ENCODE measurements at places on chromosomes 12 and 14. TPM values are rescaled to one million over a fixed set of nuclear protein-coding genes. Genes with fewer than 3 reads are reported as not detected.
A peak's percentile ranks its signal among the peaks of the same experiment; 100 is the strongest.

CDC42BPB gene
- polyA plus RNA-seq = 42.5 TPM

RACGAP1 gene
- 1.5 TPM for polyA plus RNA-seq

- DNase-seq = no peak
Measured at GRCh38 chr14:85315733-85316290, 214.1 kb upstream of the FLRT2 start.

DNA sequence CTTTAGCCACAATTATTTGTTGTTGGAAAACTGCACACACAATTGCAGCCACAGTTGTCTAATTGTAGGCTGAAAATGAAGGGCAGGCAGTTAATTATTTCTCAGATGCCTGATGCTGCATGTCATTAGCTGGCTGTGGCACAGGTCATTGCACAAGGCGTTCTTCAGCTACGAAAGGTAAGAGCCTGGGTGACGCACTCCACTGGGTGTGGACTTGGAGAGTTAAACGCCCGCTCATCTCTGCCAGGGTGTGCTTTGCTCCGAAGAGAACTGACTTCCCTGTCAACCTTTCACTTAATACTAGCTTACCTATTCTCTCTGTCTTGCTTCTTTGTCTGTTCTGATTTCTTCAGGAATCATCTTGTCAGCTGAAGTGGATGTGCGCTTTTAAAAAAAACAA, 91.4 kb upstream of the CPM start:
- peak; percentile 43 for DNase-seq

GRCh38 chr12:22551624-22552023, 7.3 kb upstream of the C2CD5 start:
- DNase-seq = no peak

GRCh38 chr12:2075508-2076195, 22.9 kb downstream of the CACNA1C start:
- DNase-seq = peak; percentile 50

IL22 gene
- not detected for polyA plus RNA-seq

GRCh38 chr12:56244494-56244893, 13.7 kb downstream of the ANKRD52 start:
- DNase-seq = no peak

DNA sequence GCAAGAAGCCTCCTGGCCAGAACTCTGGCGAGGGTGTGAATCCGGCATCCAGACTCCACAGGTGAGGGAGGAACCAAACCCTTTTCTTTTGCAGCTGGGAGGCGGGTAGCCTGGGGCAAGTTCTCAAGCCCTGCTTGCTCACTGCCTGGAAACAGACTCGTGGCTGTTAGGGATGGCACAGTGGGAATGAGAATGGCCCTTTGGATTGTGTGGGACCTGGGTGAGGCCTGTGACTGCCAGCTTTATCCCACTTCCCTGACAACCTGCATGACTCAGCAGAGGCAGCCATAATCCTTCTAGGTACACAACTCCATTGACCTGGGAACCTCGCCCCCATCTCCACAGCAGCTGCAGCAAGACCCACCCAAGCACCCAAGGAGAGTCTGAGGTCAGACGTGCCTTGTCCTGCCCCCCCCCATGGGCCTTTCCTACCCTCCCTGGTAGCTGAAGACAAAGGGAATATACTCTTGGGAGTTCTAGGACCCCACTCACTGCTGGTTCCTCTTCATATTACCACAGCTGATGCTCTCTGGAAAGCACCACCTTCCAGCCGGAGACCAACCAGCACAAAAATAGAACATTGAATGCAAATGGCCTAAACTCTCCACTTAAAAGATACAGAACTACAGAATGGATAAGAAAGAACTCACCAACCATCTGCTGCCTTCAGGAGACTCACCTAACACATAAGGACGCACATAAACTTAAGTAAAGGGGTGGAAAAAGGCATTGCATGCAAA, 5.1 kb upstream of the GPR33 start:
- DNase-seq = no peak

DNA sequence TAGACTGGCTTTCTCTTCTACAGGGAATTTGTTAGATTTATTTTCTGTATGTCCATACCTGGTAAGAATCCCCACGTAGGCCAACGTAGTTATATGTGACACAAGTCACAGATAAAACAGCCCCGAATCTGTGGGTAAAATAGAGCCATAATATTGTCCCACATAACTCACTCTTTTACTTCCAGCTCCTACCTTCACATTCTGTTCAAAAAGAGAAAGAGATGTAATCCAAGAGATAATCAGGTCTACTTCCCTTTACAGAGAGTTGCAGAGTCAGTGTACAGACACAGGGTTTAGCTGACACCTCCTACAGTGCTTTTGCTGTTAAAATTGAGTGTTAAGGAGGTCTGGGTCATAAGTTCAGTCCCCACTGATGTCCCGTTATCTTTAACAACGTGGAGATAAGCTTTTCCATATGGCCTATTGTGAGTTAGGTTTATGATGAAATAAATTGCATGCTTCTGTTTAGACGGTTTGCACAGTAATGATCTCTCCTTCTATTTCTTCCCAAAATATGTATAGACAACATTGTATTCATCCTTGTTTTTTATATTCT, 446.5 kb downstream of the ADAMTS20 start:
- DNase-seq = no peak

DNA sequence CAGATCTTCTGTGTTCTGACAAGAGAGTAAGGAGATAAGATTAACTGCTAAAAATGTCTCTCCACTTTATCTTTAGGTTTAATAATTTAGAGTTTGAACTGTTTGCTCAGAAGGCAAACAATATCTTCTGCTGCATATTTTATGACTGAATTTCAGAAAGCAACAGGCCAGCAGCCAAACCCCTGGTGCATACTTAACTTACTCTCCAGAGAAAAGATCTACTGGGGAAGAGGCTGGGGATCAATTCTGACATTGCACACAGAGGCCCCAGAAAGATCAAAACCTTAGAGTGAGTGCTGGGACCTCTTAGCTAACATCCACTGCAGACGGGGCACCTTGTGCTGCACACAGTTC, 518.2 kb downstream of the TMEM132D start:
- DNase-seq = no peak

GRCh38 chr12:87818441-87818840, 210.8 kb downstream of the C12orf50 start:
- DNase-seq = no peak

GRCh38 chr12:53489242-53489864, 9.9 kb downstream of the MAP3K12 start:
- no peak for DNase-seq

- DNase-seq = no peak
Measured at GRCh38 chr12:61524851-61525250, 735.4 kb upstream of the USP15 start.

DNA sequence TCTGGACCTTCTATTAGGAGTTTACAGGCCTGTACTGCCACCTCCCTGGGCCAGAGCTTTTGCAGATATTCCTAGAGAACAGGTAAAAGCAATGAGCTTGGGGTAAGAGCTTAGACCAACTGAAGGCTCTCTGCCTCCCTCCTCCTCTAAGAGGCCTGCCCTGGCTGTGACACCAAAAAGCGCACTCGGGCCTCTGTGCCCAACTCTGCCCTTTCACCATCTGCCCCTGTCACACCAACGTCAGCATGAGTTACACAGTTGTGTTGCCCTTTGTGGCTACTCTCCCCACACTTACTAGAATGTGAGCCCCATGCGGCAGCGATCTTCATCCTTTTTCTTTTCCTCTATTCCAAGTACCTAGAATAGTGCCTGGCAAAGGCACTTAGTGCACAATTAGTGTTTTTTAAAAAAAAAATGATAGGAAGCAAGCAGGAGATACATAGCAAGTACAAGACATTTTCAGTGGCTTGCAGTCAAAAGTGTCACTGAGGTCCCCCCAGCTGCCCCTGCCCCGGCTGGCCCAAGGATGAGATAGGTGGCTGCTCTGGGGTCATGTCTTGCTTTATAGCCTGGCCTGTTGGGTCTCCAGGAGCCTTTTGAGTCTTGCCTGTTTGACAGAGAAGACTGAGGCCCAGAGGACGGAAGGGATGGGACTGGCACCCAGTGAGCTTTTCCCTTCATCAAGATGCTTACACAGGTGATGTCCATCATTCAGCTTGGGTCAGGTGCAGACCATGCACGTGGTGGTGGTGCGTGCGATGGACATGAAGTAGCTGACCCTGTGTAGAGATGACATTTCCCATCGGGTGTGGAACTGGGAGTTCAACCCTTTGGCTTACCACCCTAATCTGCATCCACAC, 12.5 kb downstream of the CKB start:
- DNase-seq = no peak

- no peak for DNase-seq
Measured at GRCh38 chr12:113591480-113591974, 119.9 kb upstream of the LHX5 start.

- DNase-seq = no peak
Measured at GRCh38 chr12:106132175-106133135, 6.3 kb downstream of the NUAK1 start.

LRP1-AS gene
- polyA plus RNA-seq = not detected

- peak; percentile 97 for DNase-seq
Measured at GRCh38 chr14:92540472-92541048, 27.0 kb downstream of the RIN3 start.

GRCh38 chr12:97471194-97471593, 8.6 kb downstream of the RMST start:
- no peak for DNase-seq

KMT2D gene
- polyA plus RNA-seq = 43.1 TPM

GON7 gene
- 26.7 TPM for polyA plus RNA-seq

PLEKHG7 gene
- not detected for polyA plus RNA-seq

DNA sequence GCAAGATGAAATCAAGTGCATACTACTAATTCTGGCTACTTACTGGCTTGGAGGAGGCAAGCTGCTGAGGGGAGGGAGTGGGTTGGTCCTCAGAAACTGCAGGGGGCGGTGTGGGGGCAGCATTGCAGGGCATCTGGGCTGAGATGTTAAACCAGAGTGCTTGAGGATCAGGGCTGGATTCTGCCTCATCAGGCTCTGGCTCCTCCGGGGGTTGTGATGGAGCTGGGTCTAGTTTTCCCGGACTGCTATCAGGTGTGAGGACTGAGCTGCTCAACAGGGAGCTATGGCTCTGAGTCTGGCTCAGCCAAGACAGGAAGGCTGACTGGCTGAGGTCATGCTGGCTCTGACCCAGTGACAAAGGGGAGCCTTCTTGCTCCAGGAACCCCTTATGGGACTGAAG, 28.6 kb downstream of the BAZ2A start:
- peak; percentile 63 for DNase-seq

KLHL33 gene
- 0.68 TPM for polyA plus RNA-seq

DNA sequence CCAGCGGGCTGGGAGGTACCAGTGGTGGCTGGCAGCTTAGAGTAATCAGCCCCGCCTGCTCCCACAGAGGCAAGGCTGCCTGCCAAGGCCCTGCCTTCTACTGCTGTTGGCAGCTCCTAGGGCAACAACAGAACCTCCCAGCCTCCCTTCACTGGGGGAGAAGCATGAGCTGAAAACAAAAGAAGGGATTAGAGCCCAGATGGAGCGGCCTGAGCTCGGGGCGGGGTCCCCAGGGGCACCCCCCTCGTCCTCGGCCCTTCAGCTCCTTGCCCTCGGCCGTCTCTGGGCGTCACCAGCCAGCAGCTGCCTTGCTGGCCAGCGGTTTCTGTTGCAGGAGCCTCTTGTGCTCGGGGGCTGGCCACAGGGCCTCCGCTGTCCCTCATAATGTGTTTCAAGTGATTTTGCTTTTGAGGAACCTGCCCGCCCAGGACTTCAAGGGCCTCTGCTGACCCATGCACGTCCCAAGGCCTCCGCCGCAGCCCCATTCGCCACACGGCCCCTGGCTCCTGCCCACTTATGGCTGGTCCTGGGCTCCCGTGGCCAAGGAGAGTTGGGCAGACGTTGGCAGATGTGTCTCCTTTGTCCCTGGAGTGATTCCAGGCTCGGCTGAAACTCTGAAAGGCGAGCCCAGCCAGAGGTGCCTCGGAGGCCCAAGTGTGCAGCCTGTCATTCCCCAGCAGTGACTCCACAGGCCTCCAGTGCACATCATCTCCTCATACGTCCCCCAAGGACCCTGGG, 49.7 kb downstream of the PSMA6 start:
- DNase-seq = peak; percentile 98

- DNase-seq = no peak
Measured at GRCh38 chr12:93827669-93828068, 150.5 kb downstream of the CRADD start.

- DNase-seq = no peak
Measured at GRCh38 chr12:67991158-67991557, 1.9 kb downstream of the IFNG-AS1 start.

SLC39A9 gene
- polyA plus RNA-seq = 10.3 TPM

GRCh38 chr14:38567703-38568102, 311.8 kb upstream of the CLEC14A start:
- no peak for DNase-seq

DNA sequence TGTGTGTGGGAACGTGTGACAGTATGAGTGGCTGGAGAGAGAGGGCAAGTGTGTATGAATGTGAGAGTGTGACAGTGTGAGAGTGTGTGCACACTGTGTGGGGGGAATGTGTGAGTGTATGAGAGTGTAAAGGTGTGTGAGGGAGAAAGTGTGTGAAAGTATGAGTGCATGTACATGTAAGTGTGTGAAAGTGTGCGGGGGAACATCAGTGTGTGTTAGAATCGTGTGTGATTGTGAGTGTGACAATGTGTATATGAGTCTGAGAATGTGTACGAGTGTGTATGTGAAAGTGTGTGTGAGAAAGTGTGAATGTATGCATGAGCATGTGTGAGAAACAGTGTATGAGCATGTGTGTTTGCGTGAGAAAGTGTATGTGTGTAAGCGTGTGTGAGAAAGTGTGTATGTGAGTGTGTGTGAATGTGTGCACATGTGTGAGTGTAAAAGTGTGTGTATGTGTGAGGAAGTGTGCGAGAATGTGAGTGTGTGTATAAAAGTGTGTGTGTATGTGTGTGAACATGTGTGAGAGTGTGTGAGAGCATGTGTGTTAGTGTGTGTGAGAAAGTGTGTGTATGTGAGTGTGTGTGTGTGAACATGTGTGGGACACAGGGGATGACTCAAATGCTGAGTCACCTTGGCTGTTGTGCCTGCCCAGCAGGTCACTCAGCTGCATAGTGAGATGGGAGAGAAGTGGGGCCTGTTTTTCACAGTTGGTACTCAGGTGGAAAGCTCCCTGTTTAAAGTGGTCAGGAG, 220.5 kb upstream of the TBX3 start:
- DNase-seq = no peak

GRCh38 chr14:33631441-33631840, 319.4 kb downstream of the EGLN3 start:
- DNase-seq = no peak

DTX3 gene
- polyA plus RNA-seq = 28.9 TPM

DNA sequence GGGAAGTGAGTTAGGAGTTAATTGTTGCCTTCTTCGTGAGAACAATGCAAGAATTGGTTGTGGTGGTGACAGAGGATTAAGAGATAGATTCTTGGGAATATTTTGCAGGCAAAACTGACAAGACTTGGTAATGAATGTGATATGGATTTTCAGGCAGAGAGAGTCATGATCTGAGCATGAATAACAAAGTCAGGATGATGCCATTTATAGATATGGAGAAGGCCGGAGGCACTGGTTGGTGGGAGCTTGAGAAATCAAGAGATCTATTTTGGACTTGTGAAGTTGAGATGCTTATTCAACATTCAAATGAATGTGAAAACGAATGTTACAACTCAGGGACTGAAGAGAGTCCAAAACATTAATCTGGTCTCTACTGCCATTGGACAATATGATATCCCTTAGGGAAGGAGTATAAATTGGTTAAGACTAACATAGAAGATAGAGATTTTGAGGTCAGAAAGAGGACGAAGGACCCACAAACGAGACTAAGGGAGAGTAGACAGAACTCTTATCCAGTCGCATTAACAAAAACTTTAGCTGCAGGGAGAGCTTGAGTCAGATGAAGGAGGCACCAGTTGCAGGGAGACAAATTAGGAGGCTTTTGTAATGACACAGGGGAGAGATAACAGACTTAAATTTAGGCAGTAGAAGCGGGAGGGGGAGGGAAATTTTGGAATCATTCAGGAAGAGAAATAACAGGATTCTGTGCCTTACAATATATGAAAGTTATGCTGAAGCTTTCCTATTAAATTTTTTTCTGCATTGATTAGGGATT, 1090.6 kb downstream of the GALC start:
- no peak for DNase-seq

SLC6A12 gene
- polyA plus RNA-seq = 0.20 TPM

NRL gene
- 2.6 TPM for polyA plus RNA-seq

All from right cardiac atrium (tissue), 5 donors.